ENCODE measurements at places on chromosomes 4 and X. TPM values are rescaled to one million over a fixed set of nuclear protein-coding genes. Genes with fewer than 3 reads are reported as not detected.

MTCP1 gene
- 3.4 TPM for total RNA-seq

KCND1 gene
- total RNA-seq: 0.63 TPM

HSD17B10 gene
- 21.3 TPM for total RNA-seq

FANCB gene
- total RNA-seq: 11.6 TPM

PRRG3 gene
- 15.0 TPM for total RNA-seq

FAM149A gene
- total RNA-seq: 39.8 TPM

CENPVL2 gene
- total RNA-seq: 2.5 TPM

PGAM4 gene
- not detected for total RNA-seq

AWAT2 gene
- not detected for total RNA-seq

SULT1B1 gene
- 0.31 TPM for total RNA-seq

ARMCX4 gene
- total RNA-seq: 32.9 TPM

UBQLN2 gene
- total RNA-seq: 34.7 TPM

FHDC1 gene
- 7.2 TPM for total RNA-seq

PAGE2 gene
- not detected for total RNA-seq
